ENCODE measurements at places on chromosomes 3 and 15. TPM values are rescaled to one million over a fixed set of nuclear protein-coding genes. Genes with fewer than 3 reads are reported as not detected.

The DAZL gene
- total RNA-seq = 0.10 TPM

The MYL3 gene
- total RNA-seq = not detected

The BFSP2 gene
- not detected for total RNA-seq

The PRR23E gene
- not detected for total RNA-seq

The MINAR1 gene
- total RNA-seq = 0.93 TPM

- H3K36me3 ChIP-seq = peaks cover 4% of the 10 kb centered on the region
- DNase-seq = no peak
- no peaks in the 10 kb centered on the region for H3K4me1 ChIP-seq
- no peak overlapping the region for H3K4me3 ChIP-seq
- no peak overlapping the region for H3K27ac ChIP-seq
Measured at GRCh38 chr15:36878684-36879262, 221.6 kb downstream of the MEIS2 start.

DNA sequence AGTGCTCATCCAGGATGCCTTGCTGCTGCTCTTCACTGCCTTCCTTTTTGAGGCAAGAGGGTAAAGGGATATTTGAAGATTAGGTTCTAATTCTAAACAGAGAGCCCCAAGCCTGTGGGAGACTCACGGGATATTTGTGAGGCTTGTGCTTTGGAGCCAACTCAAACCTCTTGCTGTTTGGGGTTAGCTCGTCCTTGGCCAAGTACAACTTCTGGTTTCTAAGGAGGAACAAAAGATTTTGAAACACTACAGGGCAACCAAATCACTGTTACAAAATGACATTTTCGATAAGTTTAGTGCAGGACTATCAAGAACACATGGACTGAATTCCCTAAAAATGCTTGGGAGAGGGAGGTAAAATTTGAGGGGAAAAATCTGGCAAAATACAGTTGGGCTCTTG lies 190.2 kb downstream of the RORA start:
- H3K4me1 ChIP-seq = no peaks in the 10 kb centered on the region
- no peak overlapping the region for H3K4me3 ChIP-seq
- no peak for DNase-seq
- no peaks in the 10 kb centered on the region for H3K36me3 ChIP-seq

DNA sequence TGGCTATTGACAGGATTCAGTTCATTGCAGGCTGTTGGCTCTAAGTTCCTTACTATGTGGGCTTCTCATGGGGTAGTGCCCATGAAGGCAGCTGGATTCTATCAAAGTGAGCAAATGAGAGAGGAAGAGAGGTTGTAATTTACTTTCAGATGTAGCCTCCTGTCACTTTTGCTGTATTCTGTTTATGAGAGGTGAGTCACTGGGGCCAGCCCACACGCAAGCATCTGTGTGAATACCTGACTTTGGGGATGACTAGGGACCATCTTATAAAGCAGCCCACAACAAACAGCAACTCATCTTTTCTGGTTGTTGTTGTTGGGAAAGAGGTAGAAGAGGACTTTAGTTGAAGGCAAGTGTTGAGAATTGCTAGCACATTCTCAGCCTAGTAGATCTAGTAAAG lies 506.3 kb upstream of the GRM7 start:
- no peak overlapping the region for H3K4me3 ChIP-seq
- H3K36me3 ChIP-seq = no peaks in the 10 kb centered on the region
- no peak for DNase-seq
- H3K4me1 ChIP-seq = no peaks in the 10 kb centered on the region
- H3K27me3 ChIP-seq = no peaks in the 10 kb centered on the region
- H3K27ac ChIP-seq = no peak overlapping the region

DNA sequence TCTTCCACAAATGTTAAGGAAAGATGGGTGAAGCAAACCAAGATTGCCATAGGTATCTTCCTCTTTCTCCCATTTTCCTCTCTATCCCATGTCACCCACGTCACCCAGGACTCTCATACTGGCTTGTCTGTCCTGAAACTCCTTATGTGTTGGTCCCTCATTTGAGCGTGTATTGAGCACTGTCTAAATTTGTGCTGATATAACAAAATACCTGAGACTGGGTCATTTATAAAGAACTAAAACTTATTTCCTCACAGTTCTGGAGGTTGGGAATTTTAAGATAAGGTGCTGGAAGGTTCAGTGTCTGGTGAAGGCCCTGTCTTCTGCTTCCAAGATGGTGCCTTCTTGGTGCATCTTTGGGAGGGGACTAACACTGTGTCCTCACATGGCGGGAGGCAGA lies 186.9 kb upstream of the SLC24A5 start:
- no peak for DNase-seq
- H3K4me3 ChIP-seq = no peak overlapping the region
- H3K36me3 ChIP-seq = no peaks in the 10 kb centered on the region
- H3K27ac ChIP-seq = no peak overlapping the region
- no peaks in the 10 kb centered on the region for H3K4me1 ChIP-seq

- no peak overlapping the region for H3K27ac ChIP-seq
- peaks cover 6% of the 10 kb centered on the region for H3K4me1 ChIP-seq
- H3K4me3 ChIP-seq = no peak overlapping the region
- peaks cover 2% of the 10 kb centered on the region for H3K27me3 ChIP-seq
- H3K36me3 ChIP-seq = no peaks in the 10 kb centered on the region
- no peak for DNase-seq
Measured at GRCh38 chr3:50372349-50372748, 13.0 kb upstream of the TMEM115 start.

- DNase-seq = no peak
- H3K4me3 ChIP-seq = no peak overlapping the region
- peaks cover 2% of the 10 kb centered on the region for H3K27me3 ChIP-seq
- peaks cover 7% of the 10 kb centered on the region for H3K4me1 ChIP-seq
Measured at GRCh38 chr3:177300039-177300833, 103.0 kb upstream of the TBL1XR1 start.

GRCh38 chr3:55691141-55691540 lies 204.0 kb upstream of the WNT5A start:
- H3K27me3 ChIP-seq = no peaks in the 10 kb centered on the region
- H3K4me1 ChIP-seq = no peaks in the 10 kb centered on the region
- H3K27ac ChIP-seq = no peak overlapping the region
- no peak overlapping the region for H3K4me3 ChIP-seq
- DNase-seq = no peak

GRCh38 chr3:30996467-30996866 lies 102.0 kb upstream of the GADL1 start:
- DNase-seq = no peak
- no peaks in the 10 kb centered on the region for H3K36me3 ChIP-seq
- no peak overlapping the region for H3K4me3 ChIP-seq
- H3K4me1 ChIP-seq = no peaks in the 10 kb centered on the region
- H3K27ac ChIP-seq = no peak overlapping the region
- H3K27me3 ChIP-seq = no peaks in the 10 kb centered on the region

All from activated T-helper 1 cell treated with anti-CD3 and anti-CD28 coated beads, Interleukin-12 subunit alpha, Interleukin-12 subunit beta, Interleukin-2, Interleukin-4 antibody, amounts not matched to agents 30 ng/mL and 10 ng/mL and 1 ng/mL, durations not matched to agents 14 hours and 24 hours and 36 hours (primary cell).